Stimulated activated CD8-positive, alpha-beta memory T cell treated with anti-CD3 and anti-CD28 coated beads, Interleukin-7, amount 100 ng/mL, for 48 hours (primary cell): ENCODE measurements at places on chromosomes 2 and 18.

- DNase-seq = no peak
These were observed 22.9 kb downstream of the DOK1 start for GRCh38 chr2:74577448-74577847.

GRCh38 chr2:132884705-132885104 is 214.7 kb upstream of the LYPD1 start:
- DNase-seq = no peak

- DNase-seq = no peak
These were observed 67.3 kb upstream of the DNMT3A start for GRCh38 chr2:25409044-25409443.

- DNase-seq = no peak
These were observed 17.4 kb upstream of the ACKR3 start for GRCh38 chr2:236552212-236552542.

DNA sequence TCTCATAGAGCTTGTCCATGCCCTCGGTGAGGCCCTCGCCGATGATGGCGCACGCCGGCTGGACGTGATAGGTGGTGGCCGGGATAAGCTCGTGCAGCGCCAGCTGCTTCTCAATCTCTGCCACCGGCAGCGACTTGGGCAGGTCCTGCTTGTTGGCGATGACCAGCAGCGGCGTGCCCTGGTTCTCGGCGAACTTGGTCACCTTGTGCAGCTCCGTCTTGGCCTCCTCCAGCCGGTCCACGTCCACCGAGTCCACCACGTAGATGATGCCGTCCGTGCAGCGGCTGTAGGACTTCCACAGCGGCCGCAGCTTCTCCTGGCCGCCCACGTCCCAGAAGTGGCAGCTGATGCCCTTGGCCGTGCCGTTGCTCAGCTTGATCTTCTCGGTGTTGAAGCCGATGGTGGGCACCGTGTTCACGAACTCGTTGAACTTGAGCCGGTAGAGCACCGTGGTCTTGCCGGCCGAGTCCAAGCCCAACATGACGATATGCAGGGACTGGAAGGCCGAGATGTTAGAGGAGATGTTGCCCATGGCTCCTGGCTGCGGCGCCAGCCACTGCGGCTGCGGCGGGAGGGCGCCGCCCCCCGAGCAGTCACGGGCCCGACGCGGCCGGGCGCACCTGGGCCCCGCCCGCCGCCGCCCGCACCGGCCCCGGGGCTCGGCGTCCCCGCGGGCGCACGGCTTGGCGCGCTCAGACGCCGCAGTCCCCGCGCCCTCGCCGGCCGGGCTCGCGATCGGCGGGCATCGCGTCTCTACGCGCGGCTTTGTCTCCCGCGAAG is 636 bp downstream of the ARL4C start:
- peak; percentile 21 for DNase-seq

DNA sequence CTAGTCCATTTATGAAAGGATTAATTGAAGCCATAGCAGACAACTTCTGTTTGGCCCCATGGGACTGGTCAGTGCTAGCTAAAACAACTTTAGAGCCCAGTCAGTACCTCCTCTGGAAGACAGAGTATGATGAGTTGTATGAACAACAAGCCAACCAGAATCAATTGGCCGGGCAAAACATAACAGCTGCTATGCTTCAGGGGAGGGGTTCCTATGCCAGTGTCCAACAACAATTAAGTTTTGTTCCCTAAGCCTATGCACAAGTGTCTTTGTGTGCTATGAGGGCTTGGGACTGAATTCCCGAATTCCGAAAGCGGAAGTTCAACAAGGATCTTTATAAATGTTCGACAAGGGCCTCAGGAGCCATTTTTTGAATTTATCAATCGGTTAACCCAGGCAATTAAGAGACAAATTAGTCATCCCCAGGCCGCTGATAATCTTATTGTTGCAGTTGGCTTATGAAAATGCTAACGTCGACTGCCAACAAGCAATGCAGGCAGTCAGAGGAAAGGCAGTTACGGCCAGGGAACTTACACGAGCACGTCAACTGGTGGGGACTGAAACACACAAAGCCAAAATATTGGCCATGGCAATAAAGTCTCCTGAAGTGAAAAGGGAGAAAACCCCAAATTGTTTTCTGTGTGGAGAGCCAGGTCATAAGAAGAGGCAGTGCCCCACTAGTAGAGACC is 57.9 kb downstream of the ZNF638 start:
- no peak for DNase-seq
